NCI-H2081 treated with DMSO at 0.1 percent for 48 hours (cell line): ENCODE measurements at places on chromosomes 5 and 9.

DNA sequence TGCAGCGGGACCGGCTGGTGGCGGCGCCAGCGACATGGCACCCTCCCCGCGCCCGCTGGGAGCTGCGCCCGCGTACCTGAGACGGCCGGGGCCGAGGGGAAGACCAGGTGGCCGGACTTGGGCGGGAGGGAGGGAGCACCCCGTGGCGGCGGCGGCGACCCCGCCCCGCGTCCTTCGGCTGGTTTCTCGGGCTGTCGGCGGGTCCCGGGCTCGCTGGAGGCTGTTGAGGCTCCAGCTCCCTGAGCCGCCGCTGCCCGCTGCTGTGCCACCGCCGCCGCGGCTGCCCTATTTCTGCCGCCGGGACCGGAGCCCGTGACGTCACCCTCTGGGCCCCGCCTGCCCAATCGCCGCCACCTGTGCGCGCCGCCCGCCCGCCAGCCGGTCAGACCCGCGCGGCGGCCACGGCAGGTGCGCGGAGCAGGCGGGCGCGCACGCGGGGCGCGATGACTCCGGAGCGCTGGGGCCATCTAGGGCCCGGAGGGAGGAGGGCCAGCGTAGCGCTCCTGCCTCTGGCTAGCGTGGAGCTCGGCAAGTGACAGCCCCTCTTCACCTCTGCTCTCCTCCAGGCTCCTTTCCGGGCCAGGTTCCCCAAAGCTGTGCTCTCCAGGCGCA, at the start of gene FSTL4:
FSTL4 (minus strand) TSS at position 293 of the 612 bp plus-strand sequence.
- no peak for DNase-seq

DNA sequence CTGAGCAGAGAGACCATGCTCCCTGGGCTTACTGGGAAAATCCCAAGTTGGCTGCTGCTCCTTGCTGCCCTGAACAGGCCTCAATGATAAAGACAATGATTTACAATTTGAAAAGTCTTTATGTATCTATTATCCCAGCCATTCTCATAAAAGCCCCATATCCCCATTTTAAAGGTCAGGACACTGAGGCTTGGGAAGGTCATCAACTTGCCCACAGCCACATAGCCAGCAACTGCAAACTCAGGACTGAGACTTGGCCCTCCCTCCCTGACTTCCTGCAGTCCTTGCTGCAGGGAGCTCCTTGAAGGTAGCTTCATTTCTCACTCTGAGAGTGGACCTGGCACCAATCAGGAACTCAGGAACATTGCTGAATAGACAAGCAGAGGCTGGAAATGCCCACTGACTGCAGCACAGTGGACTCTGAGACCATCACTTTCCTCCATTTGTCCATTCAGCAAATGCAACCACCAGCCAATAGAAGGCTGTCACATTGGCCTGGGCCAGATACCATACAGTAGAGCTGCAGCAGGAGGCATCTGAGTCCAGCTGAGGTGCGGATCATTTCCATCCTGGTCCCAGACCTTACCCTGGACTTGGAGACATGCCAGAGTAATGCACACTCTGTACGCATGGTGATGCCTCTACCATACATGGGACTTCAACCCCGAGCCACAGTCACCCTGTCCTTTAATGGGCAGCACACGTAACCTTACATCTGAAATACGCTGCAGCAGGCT, 18.3 kb downstream of the TNIP1 start:
- DNase-seq, result no peak

DNA sequence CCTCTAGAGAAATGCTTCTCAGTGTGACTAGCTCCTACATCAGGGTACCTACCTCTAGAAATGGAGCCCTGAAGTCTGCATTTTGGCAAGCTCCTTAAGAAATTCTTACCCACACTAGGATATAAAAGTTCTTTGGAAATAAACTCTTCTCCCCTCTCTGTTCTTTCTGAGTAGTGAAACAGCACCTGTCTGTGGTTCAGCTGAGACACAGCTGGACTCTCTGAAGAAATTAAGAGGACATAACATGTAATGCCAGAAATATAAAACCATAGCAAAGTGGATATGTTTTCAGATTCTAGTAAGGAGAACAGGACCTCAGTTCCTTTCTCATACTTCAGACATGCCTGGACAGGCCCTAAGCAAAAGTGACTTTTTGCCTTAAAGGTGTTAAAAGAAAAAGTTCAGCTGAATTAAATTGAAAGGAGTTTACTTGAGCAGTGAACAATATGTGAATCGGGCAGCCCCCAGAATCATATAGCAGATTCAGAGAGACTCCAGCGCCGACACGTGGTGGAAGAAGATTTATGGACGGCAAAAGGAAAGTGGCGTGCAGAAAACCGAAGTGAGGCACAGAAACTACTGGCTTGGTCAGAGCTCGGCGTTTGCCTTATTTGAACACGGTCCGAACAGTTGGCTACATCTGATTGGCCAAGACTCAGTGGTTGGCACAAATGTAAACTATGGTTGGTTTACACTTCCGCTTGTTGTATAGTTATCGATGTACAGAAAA, 64.5 kb downstream of the PRKACG start:
- DNase-seq, result no peak

- no peak for DNase-seq
These were observed 347.3 kb upstream of the CDH6 start for GRCh38 chr5:30846171-30846570.
